SK-MEL-5 (cell line): ENCODE measurements at places on chromosomes 13 and 19.
A peak's percentile ranks its signal among the peaks of the same experiment; 100 is the strongest.

DNA sequence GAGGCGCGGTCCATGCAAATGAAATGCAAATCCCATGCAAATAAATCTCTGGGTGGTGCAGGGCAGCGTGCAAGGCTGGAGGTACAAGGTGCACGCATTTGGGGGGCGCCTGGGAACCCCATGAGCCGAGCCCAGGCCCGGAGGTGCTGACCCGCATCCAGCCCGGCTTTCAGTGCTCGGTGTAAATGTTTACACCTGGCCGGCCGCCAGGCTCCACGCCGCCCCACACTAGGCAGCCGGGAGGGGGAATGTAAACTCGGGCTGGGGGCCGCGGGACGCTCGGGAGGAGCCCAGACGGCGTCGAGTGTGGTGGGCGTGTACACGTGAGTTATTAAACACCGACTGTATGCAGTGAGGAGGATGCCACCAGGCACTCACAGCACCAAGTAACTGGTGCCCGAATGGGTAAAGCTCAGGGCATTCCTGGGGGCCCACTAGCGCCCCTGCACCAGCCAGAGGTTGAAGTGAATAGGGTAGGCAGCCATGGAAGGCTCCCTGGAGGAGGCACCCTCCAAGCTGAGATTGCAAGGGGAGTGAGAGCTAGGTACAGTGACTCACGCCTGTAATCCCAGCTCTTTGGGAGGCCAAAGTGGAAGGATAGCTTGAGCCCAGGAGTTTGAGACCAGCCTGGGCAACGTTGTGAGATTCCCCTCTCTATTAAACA lies 17.2 kb downstream of the FUT6 start:
- DNase-seq, result no peak

DNA sequence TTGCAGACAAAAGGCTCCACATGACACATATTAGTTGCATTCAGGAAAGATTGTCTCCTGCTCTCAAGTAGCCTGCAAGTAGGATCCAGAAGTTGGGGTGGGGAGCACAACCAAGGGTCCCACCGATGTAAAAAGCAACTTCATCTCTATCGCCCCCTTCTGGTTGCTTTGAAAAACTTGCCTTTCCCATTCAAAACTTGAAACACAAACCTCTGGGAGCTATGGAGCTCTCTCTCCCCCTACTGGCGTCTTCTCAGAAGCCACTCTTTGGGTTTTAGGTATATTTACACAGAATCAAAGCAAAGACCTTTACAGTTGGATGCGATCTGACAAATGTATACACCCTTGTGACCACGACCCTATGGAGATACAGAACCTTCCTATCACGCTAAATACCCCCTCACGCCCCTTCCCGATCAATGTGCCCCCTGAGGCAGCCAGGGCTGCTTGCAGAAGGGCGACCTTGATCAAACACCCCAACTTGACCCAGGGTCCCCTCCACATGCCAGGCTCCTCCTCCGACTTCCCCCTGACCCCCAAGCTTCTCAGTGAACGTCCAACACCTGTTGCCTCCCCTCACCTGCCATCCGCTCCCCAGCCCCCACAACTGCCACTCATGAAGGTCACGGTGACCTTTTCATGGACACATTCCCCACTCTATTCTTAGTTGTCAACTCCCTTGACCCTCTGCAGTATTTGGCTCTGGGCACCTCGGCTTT lies 10.1 kb downstream of the NOSIP start:
- DNase-seq, result peak; percentile 91

DNA sequence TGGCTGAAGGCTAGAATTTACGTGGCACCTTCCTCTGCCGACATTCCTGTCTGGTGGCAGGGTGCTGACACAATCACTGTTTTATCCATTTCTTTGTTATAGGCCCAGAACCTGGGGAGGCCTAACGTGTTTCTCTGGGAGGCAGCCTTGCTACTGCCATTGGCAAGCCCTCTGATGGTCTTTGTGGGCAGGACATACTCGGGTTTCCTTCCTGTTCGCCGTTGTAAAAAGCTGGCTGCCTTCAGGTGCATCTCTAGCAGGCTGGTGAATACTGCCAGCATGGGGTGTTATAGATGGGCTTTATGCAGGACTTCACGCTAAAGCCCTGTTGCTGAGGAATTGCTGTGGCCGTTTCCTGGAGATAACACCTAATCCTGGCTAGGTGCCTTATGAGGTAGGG lies 28.1 kb downstream of the B3GLCT start:
- DNase-seq, result no peak

- no peak for DNase-seq
Measured at GRCh38 chr19:33477781-33478180, 43.8 kb downstream of the PEPD start.

DNA sequence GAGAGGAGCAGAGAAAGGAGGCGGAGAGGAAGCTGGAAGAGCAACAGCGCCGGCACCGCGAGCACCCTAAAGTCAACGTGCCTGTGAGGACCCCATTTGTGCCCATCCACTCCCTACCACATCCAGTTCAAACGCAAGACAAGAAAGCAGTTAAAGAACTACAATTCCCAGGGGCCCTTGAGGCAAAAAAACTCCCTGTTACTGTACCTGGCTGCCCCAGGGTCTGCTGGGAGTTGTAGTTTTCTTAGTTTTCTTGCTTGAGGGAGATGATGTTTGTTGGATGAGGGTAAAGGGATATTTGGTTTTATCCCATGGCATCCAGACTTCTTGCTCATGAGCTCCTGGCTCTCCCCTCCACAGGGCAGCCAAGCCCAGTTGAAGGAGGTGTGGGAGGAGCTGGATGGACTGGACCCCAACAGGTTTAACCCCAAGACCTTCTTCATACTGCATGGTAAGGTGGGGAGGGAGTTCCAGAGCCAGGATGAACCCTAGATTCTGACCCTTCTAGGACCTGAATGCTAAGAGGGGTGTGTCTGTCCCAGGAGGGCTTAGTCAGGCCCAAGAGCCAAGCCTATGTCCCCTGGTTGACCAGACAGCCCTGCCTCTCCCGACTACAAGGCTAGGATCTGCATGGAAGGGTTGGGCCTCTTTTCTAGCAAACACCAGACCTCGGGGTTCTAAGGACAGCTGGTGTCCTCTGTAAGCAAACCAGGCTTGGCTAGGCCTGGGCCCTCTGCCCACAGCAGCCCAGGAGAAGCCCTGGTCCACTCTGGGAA lies 13.2 kb downstream of the NUCB1 start:
- DNase-seq, result peak; percentile 44

- DNase-seq, result no peak
Measured at GRCh38 chr19:29448046-29448445, 77.7 kb upstream of the VSTM2B start.

DNA sequence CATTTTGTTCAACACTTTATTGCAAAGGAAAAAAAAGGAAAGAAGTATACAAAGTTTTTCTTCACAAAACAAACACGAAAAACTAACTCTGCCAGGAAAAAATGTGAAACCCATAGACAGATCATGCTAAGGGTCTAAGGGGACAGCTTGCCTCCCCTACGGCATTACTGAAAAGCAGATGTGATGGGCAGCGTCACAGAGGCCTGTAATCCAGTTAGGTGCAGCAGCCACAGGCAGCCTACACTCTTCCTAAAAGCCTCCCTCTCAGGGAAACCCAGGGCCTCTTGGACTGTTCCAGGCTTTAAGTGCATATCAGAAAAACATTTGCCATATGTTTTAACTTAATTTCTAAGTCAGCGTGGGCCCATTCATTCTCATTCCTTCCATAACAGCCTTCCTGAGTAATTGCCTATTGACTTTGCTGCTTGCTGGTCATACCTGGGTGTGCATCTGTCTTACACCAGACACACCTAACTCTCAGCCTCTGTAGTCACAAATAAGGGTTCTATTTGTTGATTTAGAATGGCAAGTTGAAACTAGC lies 135.7 kb upstream of the SERP2 start:
- DNase-seq, result no peak

- no peak for DNase-seq
Measured at GRCh38 chr13:20161275-20161950, 561 bp upstream of the GJA3 start.

- no peak for DNase-seq
Measured at GRCh38 chr19:58227964-58228584, 640 bp upstream of the ZNF544 start.

DNA sequence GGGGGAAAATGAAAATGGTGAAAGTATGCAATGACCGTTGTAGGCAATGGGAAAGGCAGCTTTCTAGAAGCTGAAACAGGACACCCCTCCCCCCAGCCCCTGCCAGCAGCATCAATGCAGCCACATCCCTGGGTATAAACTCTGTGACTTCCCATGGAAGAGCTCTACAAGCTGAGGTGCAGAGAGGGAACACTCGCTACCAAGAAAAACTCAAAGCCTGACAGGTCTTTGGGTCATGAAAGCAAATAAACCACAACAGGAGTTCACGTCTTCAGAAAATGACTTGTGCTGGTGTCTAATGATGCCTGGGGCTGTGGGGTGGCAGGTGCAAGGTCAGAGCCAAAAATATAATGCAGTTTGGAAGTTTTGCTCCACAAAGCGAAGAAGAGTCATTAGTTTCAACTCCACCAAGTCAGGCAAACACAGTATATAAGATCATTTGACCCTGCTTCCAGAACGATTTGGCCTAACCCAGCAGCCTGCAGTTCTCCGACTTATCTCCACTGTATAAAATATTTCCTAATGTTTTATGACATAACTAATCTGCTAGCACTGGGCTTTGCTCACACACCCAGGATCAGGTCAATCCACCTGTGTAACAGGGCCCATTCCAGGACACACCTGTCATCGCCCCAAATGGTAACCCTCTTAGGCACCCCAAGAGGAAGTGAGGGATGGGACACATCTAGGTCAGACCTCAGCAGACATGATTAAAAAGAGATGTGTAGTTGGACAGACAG lies 102.1 kb downstream of the IRS2 start:
- DNase-seq, result no peak

- no peak for DNase-seq
Measured at GRCh38 chr13:20418953-20419352, 106.7 kb downstream of the CRYL1 start.

GRCh38 chr19:10553943-10554381 lies 10.3 kb downstream of the ATG4D start:
- no peak for DNase-seq

DNA sequence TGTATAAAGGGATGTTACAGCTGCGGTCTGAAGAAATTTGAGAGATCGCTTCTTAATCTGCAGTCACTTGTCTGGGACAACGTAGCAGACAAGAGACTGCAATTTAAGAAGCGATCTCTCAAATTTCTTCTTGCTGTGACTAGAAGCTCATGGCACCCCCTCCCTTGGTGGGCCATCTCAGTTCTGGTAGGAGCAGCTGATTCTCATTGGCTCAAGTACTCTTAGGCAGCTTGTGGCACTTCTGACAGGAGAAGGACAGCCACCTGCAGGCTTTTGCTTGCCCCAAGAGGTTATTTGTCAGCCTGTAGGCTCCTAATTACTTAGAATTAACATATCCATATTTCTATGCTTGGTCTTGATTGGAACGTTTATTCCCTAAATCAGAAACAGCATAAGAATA lies 503.0 kb downstream of the DCT start:
- no peak for DNase-seq

- DNase-seq, result peak; percentile 35
Measured at GRCh38 chr13:114019367-114019766, 45.5 kb upstream of the C13orf46 start.

DNA sequence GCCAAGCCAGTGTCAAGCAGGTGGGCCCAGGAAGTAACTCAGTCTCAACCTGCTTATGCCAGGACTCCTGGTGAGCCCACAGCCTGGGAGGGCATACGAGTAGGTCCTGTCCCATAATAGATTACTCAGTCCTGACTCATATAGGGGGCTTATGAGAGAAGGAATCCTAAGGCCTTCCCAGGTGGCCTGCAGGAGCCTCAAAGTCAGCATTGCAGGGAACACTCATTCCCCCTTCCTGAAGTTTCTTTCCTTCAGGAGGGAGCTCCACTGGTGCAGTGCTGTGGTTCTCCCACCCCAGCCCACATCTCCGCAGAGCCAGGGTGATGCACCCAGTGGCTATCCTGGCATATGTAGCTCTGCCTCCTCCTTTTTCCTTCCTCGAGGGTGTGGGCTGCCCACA lies 137.3 kb downstream of the ZIC5 start:
- DNase-seq, result no peak

DNA sequence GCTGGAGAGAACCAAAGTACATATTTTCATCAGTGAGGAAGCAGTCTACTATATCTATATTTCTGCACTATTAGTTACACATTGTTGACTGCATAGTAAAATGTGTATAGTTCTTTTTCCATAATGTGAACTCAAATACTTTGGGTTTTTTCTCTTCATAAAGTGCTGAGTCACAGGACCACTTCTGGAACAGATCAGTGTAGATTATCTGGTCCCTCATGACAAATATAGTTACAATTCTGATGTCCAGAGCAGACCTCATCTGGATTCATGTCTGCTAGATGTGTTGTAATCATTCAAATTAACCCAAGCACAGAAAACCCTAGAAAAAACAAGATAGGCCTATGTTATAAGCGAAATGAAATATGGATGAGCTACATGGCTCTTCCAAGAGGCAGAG lies 171.4 kb downstream of the SUCLA2 start:
- no peak for DNase-seq

DNA sequence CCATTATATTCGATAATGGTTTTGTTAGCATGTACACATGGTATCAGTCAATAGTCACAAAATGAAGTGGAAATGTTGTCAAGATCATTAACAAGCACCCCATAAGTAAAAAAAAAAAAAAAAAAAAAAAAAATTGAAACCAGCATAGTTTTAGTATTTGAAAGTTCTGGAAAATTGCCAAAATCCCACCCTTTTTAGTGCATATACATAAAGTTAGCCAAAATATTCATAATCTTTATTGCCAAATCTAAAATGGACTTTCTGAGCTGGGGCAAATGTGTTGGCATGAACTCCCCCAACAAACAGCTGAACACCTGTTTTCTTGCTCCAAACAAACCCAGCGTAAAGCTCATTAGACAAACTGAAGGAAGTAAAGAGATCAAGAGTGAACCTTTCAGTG lies 73.9 kb downstream of the MZT1 start:
- no peak for DNase-seq

GRCh38 chr13:24984134-24984533 lies 111.8 kb upstream of the PABPC3 start:
- no peak for DNase-seq

DNA sequence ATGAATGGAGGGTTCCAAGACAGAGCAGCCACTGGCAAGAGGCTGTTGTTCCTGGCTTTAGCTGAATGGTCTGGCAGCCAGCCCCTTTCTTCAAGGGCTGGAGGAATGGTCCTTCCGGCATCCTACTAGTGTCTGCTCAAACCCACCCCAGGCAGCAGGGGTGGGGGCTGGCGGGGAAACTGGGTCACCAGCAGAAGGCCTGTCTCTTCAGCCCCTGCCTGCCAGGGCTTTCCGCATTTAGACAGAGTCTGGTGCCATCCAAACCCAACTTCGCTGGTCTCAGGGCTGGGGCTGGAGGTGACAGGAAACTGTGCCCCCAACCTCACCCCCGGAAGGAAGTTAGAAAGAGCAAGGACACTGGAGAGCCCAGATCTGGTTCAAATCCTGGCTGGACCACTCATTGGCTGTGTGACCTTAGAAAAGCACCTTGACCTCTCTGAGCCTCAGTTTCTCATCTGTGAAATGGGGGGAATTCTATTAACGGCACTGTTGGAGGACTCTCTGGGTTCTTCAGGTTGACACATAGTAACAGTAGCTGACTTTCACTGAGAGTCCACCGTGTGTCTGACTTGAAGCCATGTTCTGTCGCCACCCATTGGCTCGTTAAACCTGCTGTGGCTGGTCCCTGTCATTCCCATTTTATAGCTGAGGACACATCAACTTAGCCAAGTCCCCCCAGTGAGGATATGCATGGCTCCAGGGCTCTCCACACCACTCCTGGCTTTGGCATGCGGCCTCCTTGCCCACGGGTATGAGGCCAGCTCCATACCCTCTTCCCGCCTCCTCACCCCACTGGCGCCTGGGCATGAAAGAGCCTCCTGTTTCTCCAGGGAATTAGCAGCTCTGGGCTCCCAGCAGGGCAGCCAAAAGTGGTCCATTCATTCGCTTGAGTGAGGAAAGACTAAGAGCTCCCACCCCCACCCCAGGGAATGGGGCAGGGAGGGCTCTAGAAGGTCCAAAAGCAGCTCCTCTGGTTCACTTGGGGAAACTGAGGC lies 2.5 kb upstream of the NR2C2AP start:
- peak; percentile 59 for DNase-seq
